ENCODE measurements at places on chromosomes 5 and 9.
A peak's percentile ranks its signal among the peaks of the same experiment; 100 is the strongest.

GRCh38 chr5:71528206-71528605 lies 58.9 kb upstream of the MCCC2 start:
- no peak for DNase-seq

GRCh38 chr5:124701016-124701415 lies 45.4 kb downstream of the ZNF608 start:
- no peak for DNase-seq

- no peak for DNase-seq
Observed at GRCh38 chr5:79793722-79794121, 104.1 kb downstream of the CMYA5 start.

DNA sequence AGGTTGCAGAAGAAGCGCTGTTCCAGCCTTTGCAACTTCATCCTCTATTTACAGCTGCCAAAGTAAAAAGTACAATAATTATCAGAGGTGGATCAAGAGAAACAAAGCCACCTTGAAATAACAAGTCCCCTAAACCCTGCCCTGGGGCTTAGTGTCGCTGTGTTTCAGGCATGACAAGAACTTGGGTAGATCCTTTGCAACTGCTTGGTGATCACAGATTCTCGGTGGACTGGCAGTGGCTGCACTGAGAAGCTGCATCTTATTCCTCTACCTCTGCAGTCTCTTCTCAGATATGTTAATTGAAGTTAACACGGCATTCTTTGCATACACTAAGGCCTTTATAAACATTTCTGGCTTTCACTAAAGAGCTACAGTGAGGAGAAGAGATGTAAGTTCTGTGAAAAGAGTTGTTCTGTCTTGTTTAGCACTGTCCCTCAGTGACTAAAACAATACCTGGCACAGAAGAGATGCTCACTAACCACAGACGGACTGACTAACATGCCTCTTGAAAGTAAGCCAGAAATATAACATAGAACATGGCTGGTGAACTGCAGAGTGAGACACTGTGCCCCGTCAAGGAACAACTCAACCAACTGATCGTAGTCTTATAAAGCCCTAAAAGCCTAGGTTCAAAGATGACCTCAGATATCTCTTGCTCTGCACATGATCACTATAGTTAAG lies 144.2 kb downstream of the MLLT3 start:
- DNase-seq = no peak

DNA sequence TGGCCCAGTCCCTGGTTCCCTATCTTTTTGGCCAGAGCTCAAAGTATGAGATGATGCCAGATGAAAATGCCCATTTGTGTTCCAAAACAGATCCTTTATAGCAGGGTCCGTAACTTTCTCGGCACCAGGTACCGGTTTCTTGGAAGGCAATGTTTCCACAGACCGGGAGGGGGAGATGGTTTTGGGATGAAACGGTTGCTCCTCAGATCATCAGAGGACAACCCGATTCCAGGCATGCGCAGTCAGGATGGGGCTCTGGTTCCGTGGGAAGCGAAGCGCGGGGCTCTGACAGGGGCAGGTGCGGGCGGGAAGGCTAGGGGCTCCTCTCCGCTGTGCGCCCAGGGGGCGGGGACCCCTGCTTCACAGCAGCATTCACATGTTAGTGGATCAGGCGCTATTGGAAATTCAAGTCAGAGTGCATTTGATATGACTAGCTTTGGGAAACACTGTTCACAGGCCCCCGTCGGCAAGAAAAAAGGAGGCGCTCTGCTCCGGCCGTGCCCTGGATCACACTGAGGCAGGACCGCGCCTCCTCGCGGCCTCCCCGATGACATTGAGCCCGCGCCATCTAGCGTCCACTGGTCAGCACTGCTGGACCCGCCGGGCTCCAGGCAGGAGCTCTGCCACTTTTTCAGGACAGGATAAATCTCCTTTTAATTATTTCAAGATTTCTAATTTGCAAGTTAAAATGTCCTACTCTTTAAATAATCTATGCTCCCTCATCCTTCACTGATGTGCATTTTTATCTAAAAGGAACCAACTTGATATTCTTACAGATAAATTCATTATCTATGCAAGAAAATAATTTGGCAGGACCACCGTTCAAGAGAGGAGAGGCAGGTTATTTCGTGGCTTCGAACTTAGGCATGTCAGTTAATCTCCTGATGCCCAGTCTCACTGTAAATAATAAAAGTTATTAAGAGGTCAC lies 190.0 kb downstream of the FANCC start:
- DNase-seq = peak; percentile 55

DNA sequence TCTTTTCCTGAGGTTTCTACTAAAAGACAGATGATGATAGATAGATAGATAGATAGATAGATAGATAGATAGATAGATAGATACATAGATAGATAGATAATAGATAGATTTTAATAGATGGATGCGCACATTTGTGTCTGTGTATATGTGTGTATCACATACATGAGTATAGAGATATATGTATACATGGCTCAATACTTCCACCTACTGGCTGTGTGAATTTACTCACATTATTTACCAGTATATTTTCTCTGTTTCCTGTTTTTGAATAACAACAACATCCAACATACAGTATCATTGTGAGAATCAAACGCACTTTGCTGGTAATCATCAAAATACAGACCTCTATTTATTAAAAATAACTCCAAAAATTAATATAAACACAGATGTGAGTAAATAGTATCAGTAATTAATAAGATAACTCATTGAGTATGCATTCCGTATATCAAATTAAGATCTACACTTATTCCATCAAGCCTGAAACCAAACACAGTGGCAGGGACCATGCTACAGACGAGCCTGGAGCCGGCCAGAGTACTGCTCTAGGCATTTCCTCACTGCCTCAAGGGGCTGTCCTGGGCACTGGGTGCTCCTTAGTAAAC lies 338.0 kb downstream of the SEMA5A start:
- no peak for DNase-seq

DNA sequence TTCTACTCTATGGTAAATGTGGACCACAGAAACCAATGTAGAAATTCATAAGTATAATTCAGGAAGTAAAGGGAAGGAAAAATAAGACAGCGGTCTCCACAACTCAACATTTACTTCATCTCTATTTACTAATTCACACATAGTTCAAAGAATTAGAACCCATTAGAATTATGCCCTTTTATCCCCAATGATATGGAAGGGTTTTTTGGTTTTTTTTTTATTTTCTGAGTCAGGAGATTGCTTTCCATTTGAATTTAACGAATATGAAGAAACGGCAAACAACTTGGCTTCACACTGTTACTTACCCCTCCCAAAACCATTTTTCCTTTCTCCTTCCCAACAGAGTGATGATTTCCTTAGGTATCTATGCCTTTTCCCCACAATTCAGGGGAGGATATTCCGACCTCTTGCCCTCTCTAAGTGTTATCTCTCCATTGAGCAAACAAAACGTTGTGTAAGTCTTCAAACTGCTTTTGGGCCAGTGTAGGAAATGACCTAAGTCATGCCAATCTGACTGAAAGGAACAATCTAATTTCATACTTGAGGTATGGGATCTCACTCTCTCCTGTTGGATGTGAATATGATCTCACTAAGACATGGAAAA lies 72.0 kb downstream of the CETN3 start:
- DNase-seq = no peak

- no peak for DNase-seq
Observed at GRCh38 chr5:124262470-124262869, 484.0 kb downstream of the ZNF608 start.

DNA sequence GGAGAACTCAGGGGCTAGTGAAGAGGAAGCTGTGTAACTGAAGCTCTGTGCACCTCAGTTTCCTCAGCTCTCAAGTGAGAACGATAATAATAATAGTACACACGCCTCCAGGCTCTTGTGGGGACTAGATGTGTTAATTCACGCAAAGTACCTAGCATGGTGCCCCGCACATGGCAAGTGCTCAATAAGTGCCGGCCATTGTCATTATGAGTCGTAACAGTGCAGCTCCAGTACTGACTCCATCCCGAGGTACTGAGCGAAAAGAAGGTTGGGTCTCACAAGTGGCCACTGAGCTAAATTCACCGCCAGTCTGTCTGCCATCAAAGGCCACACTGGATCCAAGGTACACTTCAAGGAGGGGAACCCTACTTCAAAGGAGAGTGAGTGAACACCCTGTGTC lies 40.4 kb downstream of the MED27 start:
- DNase-seq = no peak

All from activated T-cell treated with anti-CD3 and anti-CD28 coated beads, Interleukin-2, amount 50 U/mL, for 4 hours (primary cell).